ENCODE measurements at places on chromosomes 2 and 18.

DNA sequence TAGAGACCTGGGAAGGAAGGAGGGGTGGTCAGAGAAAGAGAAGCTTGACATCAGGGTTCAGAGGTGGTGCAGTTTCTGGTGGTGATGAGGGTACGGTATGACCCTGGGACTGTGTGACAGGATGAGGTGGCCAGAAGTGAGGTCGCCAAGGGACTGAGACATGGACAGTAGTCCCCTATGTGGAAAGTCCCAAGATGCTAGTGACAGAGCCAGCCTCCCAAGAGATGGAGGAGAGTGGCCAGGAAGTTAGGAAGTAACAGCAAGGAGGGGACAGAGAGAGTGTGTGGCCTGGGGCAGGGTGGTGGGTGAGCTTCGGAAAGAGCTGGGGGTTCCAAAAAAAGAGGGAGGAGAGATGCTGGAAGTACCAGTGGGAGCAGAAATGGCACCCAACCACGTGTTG is 66.0 kb downstream of the SMAD7 start:
- DNase-seq, result no peak

DNA sequence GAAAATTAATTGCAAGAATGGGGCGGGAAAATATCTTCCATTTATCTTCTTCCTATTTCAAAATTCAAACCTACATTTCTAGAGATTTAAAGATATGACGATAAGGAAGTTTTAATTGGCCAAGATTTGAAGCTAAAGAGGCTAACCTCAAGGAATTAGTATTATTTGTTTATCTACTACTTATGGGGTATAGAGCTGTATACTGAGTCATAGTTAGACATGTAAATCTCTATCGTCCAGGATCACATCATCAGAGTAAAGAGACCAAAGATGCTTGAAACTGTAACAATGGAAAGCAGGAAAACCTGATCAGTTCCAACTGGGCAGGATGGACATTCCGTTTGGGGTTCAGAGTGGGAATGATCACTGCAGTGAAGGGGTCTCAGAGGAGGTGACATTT is 95.2 kb upstream of the KLF7 start:
- no peak for DNase-seq

- DNase-seq, result no peak
Measured at GRCh38 chr2:3459185-3460015, 59.9 kb downstream of the ADI1 start.

DNA sequence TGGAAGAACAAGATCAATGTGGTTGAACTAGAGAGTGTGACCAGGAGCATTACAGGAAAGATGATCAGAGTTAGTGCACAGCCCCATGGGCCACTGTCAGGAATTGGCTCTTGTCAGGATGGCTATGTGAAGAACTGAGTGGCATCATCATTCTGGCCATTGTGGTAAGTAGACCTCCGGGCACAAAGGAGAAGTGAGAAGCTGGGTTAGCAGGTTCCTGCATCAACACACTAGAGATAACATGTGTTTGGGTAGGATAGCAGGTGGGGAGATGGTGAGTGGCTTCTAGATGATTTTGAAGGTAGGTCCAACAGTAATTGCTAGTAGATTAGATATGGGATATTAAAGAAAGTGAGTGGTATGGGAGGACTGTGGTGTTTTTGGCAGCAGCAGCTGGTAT is 408.2 kb downstream of the TSN start:
- DNase-seq, result no peak

DNA sequence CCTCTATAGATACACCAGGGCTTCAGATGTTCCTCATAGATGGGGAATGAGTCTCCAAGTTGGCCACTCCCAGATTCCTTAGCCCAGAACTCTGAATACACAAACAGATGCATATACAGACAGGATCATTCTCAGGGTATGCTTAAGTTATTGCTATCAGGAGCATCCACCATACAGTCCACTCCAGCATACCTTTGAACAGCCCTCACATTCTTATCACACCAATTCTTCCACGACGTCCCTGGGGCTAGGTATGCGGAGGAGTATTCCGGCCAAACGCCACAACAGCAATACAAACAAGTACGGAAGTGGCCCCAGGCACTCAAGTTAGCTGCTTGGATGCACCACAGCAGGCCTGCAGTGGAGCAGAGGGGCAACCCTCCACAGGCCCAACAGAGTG is 312.5 kb upstream of the CHAC2 start:
- no peak for DNase-seq

DNA sequence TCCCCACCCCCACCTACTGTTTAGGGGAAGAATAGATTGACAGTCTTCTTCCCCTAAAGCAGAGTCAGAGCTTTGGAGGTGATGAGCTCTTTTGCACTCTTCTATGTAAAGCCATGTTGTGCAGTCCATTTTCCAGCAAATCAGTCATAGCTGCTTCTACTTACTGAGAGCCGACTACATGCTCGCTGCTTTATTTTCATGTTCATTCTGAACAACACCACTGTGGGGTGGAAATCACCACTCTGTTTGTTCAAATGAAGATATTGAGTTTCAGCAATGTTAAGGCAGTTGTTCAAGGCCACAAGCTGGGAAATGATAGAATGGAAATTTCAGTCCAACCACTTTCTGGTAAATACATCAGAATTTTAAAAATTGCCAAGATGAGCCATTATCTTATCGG is 88.3 kb downstream of the INSIG2 start:
- no peak for DNase-seq

DNA sequence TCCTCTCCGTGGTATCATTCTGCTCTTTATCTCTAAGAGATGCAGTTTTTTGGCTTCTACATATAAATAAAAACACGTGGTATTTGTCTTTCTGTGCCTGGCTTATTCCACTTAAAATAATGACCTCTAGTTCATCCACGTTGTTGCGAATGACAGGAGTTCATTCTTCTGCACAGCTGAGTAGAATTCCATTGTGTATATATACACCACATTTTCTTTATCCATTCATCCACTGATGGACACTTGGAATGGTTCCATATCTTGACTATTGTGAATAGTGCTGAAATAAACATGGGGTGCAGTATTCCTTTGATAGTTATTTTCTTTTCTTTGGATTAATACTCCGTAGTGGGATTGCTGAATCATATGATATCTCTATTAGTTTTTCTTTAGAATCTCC is 262.3 kb downstream of the SOX11 start:
- no peak for DNase-seq

DNA sequence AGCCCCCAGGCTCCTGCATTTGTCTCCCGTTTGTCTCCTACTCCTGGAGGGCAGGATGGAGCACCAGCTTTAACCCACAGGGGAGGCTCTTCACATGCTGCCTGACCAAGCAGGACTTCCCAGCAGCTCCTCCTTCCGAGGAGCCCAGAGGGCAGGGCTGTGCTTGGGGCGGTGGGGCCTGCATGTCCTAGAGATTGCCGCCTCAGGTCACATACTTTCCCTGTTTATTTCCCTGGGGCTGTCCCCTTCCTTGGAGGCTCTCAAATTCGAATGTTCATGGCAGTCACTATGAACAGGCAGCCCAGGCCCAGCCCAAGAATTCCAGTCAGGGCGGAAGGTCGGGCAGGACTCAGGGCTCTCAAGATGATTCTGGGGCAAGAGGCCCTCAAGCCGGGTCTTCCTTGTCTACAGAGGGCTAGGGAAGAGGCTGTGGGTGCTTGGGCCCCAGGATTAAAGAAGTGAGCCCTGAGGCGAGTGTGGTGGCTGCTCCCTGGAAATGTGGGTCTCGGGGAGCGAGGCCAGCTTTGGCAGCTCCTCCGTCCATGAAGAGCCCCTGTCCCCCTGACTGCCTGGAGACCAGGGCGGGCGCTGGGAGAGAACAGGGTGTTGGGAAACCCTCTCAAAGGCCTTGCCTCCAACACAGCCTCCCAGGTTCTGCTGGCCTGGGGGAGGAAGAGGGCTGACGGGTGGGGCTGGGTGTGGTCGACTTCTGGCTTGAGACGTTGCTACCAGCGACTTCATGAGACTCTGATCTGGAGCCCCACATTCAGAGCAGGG is 48.9 kb upstream of the HPCAL1 start:
- no peak for DNase-seq

DNA sequence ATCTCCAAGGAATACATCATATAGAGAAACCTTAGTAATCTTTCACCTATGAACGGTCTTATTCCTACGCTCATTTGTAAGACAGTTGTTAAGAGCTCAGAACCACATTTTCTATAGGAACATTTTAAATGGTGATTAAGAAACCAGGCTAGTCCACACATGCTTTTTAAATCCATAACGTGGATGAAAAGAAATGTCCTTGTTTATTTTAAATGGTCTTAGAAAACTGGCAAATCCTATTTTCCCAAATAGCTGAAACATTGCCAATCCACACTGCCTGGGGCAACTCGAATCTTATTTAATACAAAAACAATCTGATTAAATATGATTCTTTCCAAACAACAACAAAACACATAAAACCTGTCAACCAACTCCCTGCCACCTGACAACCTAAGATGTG is 23.7 kb downstream of the METTL8 start:
- DNase-seq, result no peak

- DNase-seq, result no peak
Measured at GRCh38 chr2:210536973-210537650, 19.3 kb upstream of the CPS1 start.
